ENCODE measurements at places on chromosomes 6 and 20.

GRCh38 chr6:10411131-10411970 lies 3.5 kb downstream of the TFAP2A start:
- DNase-seq, result no peak
- H3K36me3 ChIP-seq, result peaks cover 39% of the 10 kb centered on the region
- peak overlapping the region; percentile 88 for H3K27ac ChIP-seq
- peaks cover 25% of the 10 kb centered on the region for H3K4me1 ChIP-seq
- H3K27me3 ChIP-seq, result peaks cover 97% of the 10 kb centered on the region

DNA sequence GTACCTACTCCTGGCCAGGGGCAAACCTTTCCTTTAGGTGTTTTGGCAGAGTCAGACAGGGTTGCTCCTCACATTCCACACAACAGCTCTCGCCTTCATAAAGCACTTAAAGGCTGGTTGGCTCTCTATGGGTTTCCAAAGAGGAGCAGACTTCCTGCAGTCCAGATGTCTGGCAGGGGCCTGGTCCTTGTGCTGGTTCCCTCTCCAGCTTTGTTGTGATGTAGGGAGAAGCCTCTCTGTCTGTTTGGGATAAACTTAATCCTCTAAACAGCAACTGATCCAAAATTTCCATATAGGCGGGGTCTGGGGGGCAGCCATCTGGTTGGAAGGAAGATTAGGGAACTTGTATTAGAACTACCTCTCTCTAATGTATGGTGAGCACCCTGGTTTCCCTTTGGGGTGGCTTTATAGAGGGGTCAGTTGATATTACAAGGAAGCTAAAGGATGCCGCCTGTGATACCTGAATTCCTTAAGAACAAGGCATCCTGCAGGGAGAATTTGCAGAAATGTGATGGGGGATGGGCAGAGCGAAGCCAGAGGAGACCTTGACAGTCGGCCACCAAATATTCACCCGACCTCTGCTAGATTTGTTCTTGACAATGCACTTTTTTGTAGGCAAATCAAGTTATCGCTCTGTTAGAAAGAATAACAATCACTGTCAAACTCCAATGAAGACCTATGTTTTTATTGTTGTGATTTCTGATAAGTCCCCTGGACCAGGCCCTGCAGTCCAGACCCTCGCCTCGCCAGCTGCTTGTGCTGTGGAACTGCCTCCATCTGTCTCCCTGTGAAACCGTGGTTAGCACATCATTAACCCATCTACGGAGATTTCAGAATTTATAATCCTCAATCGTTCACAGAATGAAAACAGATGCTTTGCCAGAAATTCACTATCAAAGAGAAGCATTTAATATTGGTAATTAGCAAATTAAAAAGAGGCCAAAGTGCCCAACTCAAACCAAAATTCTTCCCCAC lies 94.0 kb upstream of the RALGAPA2 start:
- no peak for DNase-seq
- no peak overlapping the region for H3K4me3 ChIP-seq
- H3K4me1 ChIP-seq, result no peaks in the 10 kb centered on the region
- H3K27ac ChIP-seq, result no peak overlapping the region

GRCh38 chr6:7243179-7243981 lies 69.6 kb downstream of the SSR1 start:
- no peaks in the 10 kb centered on the region for H3K27me3 ChIP-seq
- no peak overlapping the region for H3K4me3 ChIP-seq
- H3K4me1 ChIP-seq, result peaks cover 12% of the 10 kb centered on the region
- peak overlapping the region; percentile 82 for H3K27ac ChIP-seq
- DNase-seq, result peak; percentile 40
- H3K36me3 ChIP-seq, result peaks cover 16% of the 10 kb centered on the region

DNA sequence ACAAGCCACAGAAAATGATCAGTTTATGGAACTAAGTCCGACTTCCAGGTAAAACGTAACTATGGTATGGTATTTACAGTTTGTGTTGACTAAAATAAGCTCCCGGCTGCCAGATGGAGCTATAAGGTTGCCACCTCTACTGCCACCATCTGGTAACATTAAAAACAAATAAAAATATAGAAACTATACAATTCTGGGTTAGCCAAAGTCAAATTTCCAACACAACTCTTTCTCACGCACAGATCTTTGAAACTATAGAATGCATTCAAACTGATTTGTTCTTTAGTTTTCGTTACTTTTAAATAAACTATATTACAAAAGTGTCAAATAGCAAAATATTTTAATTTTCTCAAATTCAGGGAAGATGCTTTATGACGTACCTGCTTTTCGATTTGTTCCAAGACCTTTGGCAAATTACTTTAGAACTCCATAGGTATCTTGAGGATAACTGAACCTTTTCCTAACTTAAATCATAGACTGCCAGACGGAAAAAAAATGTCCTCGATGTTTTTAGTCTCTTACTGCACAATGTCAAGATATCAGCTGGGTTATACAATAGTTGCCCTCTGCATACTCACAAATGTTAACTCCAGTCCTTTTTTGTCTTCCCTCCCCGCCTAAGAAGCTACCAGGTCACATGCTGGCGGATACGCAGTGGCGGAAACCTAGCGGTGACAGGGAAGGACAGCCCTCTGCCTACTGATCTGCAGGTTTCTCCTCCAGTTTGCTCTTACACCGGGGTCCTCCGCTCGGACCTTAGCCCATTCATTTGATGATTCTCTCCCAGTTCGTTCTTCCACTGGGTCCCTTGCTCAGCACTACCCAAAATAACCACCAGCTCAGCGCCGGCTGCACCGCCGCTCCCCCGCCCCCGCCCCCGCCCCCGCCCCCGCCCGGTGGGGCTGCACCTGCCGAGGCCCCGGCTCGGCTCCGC lies 888 bp downstream of the SLC17A5 start:
- peaks cover 39% of the 10 kb centered on the region for H3K4me1 ChIP-seq
- peak overlapping the region; percentile 97 for H3K27ac ChIP-seq
- peak overlapping the region; percentile 95 for H3K4me3 ChIP-seq
- no peaks in the 10 kb centered on the region for H3K27me3 ChIP-seq
- peak; percentile 58 for DNase-seq

- peaks cover 12% of the 10 kb centered on the region for H3K27me3 ChIP-seq
- no peak overlapping the region for H3K27ac ChIP-seq
- H3K36me3 ChIP-seq, result no peaks in the 10 kb centered on the region
Measured at GRCh38 chr20:53021934-53022333, 49.8 kb downstream of the TSHZ2 start.

- H3K27ac ChIP-seq, result no peak overlapping the region
- H3K4me1 ChIP-seq, result peaks cover 20% of the 10 kb centered on the region
- H3K36me3 ChIP-seq, result peaks cover 8% of the 10 kb centered on the region
- no peak for DNase-seq
- no peaks in the 10 kb centered on the region for H3K27me3 ChIP-seq
- no peak overlapping the region for H3K4me3 ChIP-seq
Measured at GRCh38 chr6:29961966-29962365, 19.6 kb downstream of the HLA-A start.

GRCh38 chr6:89612121-89612520 lies 26.4 kb downstream of the LYRM2 start:
- H3K27ac ChIP-seq, result no peak overlapping the region
- no peak for DNase-seq
- H3K4me3 ChIP-seq, result no peak overlapping the region
- H3K27me3 ChIP-seq, result no peaks in the 10 kb centered on the region
- no peaks in the 10 kb centered on the region for H3K4me1 ChIP-seq
- H3K36me3 ChIP-seq, result peaks cover 2% of the 10 kb centered on the region

- no peaks in the 10 kb centered on the region for H3K27me3 ChIP-seq
- H3K36me3 ChIP-seq, result no peaks in the 10 kb centered on the region
- H3K27ac ChIP-seq, result no peak overlapping the region
Measured at GRCh38 chr20:47406849-47407682, 50.6 kb upstream of the ZMYND8 start.

GRCh38 chr6:96997788-96998187 lies 73.3 kb downstream of the KLHL32 start:
- no peaks in the 10 kb centered on the region for H3K27me3 ChIP-seq
- no peak overlapping the region for H3K4me3 ChIP-seq
- no peaks in the 10 kb centered on the region for H3K36me3 ChIP-seq
- no peaks in the 10 kb centered on the region for H3K4me1 ChIP-seq
- no peak for DNase-seq

GRCh38 chr6:53862662-53863462 lies 68.1 kb downstream of the LRRC1 start:
- no peak overlapping the region for H3K4me3 ChIP-seq
- no peaks in the 10 kb centered on the region for H3K27me3 ChIP-seq
- no peak for DNase-seq
- H3K27ac ChIP-seq, result no peak overlapping the region

GRCh38 chr6:151067684-151068596 lies 171.8 kb upstream of the AKAP12 start:
- H3K36me3 ChIP-seq, result no peaks in the 10 kb centered on the region
- H3K4me1 ChIP-seq, result no peaks in the 10 kb centered on the region
- H3K4me3 ChIP-seq, result no peak overlapping the region
- H3K27ac ChIP-seq, result no peak overlapping the region
- DNase-seq, result no peak

DNA sequence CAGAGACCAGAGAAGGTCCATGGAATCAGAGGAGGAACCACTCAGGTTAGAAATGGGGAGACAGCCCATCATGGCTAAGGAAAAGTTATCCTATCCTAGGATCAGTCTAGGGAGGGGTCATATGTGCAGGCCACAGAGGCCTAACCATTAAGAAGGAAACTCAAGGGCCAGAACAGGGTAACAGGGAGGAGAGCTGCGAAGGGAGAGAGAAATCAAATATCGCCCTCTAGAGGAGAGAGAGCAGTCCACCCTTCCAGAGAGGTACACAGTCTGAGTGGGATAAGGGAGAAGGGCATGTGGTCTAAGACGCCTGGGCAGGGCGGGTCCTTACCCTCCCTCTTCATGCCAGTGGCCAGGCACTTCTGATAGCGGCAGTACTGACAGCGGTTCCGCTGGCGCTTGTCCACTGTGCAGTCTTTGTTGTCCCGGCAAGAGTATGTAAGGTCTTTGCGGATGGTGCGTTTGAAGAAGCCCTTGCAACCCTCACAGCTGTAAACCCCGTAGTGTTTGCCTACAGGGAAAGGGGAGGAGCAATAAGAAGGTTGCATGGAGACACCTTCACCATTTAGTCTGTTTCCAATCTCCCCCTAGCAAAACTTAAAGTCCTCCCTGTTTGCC lies 2.9 kb downstream of the RXRB start:
- H3K4me1 ChIP-seq, result peaks cover 51% of the 10 kb centered on the region
- H3K4me3 ChIP-seq, result no peak overlapping the region
- H3K27me3 ChIP-seq, result peaks cover 5% of the 10 kb centered on the region
- peaks cover 61% of the 10 kb centered on the region for H3K36me3 ChIP-seq
- peak; percentile 40 for DNase-seq

- DNase-seq, result no peak
- no peaks in the 10 kb centered on the region for H3K36me3 ChIP-seq
- no peak overlapping the region for H3K4me3 ChIP-seq
- H3K4me1 ChIP-seq, result no peaks in the 10 kb centered on the region
- H3K27me3 ChIP-seq, result no peaks in the 10 kb centered on the region
Measured at GRCh38 chr6:68059899-68060298, 575.2 kb upstream of the ADGRB3 start.

GRCh38 chr6:40845553-40845952 lies 193.5 kb downstream of the UNC5CL start:
- H3K27me3 ChIP-seq, result peaks cover 61% of the 10 kb centered on the region
- no peaks in the 10 kb centered on the region for H3K36me3 ChIP-seq
- H3K4me3 ChIP-seq, result no peak overlapping the region
- H3K27ac ChIP-seq, result no peak overlapping the region
- peak; percentile 22 for DNase-seq

DNA sequence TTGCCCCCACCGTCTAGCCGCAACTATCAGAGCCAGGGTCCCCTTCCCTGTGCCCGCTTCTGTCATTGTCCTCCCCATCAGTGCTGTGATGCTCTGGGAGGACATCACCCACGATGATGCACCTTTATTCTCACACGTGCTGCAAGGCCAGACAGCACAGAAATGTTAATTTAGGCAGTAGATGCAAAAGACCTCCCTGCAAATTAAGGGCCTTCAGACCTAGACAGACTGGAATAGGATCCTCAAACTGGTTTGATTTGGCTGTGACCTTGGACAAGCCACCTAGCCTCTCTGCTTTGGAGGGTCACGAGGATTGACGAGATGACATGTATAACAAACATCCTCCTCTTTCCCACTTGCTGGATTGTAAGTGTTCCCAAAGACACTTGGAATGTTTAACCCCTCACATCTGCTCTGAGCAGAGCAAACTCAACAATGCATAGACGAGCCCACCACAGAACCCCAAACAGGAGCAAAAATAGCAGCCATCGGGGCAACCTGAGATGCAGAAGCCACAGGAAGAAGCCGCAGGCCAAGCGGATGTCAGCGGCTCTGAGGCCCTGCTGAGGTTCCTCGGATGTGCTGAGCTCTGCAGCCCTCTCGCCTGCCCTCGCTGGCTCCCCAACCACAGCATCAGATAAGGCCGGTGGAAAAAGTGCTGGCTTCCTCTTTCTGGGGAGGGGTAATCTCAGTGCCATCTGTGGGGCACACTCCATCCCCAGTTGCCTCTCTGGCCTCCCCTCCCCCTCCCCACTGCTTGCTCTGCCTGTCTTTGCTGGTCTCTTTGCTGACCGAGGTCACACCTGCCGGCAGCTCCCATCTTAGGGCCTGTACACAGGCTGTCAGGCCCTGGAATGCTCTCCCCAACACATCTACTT lies 35.3 kb downstream of the TOX2 start:
- peak; percentile 76 for DNase-seq
- H3K27me3 ChIP-seq, result peaks cover 31% of the 10 kb centered on the region
- H3K36me3 ChIP-seq, result peaks cover 8% of the 10 kb centered on the region
- H3K4me3 ChIP-seq, result peak overlapping the region; percentile 62

GRCh38 chr6:74658391-74658790 lies 547.5 kb downstream of the COL12A1 start:
- no peaks in the 10 kb centered on the region for H3K36me3 ChIP-seq
- H3K27ac ChIP-seq, result no peak overlapping the region
- H3K4me1 ChIP-seq, result no peaks in the 10 kb centered on the region
- H3K4me3 ChIP-seq, result no peak overlapping the region

DNA sequence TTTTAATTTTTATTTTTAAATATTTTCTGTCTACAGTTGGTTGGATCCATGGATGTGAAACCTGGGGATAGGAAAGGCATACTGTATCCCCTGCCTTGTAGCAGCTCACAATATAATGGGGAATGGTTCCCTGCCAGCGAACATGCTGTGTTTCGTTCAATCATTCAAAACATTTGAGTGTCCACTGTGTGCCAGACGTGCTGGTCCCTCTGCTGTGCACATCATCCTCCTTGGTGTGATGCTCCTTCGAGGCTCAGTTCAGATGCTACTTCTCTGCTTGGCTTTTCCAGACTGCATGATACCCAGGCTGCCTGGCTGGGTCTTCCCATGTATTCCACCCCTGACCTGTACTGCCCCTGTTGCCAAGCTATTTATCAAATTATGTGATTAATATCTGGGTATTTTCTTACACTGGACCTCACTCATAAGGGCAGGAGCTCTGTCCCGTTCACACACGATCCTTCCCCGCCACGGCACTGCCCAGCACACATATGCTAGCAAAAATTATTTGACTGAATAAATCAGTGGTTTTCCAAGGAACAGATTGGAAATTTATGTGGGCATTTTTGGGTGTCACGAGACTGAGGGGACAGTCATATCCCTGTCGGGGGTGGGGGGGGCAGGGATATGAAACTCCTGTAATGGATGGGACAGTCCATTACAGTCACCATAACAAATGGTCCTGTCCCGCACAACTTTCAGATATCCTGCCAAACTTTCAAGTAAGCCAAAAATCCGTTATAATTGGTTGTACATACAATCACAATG lies 4.9 kb downstream of the SDCBP2 start:
- H3K27me3 ChIP-seq, result peaks cover 10% of the 10 kb centered on the region
- no peak overlapping the region for H3K27ac ChIP-seq
- peaks cover 12% of the 10 kb centered on the region for H3K4me1 ChIP-seq

- peaks cover 6% of the 10 kb centered on the region for H3K36me3 ChIP-seq
- H3K27me3 ChIP-seq, result no peaks in the 10 kb centered on the region
- no peak for DNase-seq
- H3K27ac ChIP-seq, result no peak overlapping the region
Measured at GRCh38 chr6:83962582-83962981, 71.0 kb upstream of the MRAP2 start.

All from effector memory CD8-positive, alpha-beta T cell (primary cell).